ENCODE measurements at places on chromosomes 2 and 18.

GRCh38 chr2:207226243-207226642 is 60.5 kb upstream of the KLF7 start:
- no peak for DNase-seq

DNA sequence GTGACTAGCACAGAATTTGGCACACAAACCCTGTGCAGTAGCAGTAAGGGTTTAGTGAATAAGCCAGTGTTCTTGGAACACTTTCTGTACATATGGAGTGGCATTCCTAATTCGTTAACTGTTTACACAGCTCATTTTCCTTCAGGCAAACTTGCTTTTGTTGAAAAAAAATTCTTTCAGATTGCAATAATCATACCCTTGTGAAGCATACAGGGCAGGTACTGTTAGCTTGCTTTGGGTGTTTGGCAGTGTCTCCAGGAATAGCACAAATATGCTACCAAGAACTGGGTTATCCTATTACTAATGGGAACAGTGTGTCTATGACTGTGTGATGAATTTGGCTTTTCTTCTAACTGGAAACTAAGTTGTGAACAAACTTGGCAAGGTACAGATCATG is 33.4 kb downstream of the UGP2 start:
- no peak for DNase-seq

GRCh38 chr2:74619651-74620297 is 28.4 kb downstream of the M1AP start:
- DNase-seq: no peak

DNA sequence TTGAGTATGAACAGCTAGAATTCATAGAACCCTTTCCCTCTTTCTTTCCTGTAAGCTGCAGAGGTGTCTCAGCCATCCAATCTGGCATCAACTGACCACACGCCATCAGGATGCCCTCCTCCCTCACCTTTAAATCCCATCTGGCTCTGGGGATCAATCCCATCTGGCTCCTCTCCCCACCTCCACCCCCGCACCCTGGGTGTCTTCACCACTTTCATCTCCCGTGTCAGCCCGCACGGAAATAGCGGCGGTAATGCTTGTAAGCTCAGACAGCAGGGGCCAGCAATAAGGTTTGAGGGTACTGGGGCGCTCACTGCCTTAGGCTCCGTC is 508 bp upstream of the TUBA4B start:
- no peak for DNase-seq

DNA sequence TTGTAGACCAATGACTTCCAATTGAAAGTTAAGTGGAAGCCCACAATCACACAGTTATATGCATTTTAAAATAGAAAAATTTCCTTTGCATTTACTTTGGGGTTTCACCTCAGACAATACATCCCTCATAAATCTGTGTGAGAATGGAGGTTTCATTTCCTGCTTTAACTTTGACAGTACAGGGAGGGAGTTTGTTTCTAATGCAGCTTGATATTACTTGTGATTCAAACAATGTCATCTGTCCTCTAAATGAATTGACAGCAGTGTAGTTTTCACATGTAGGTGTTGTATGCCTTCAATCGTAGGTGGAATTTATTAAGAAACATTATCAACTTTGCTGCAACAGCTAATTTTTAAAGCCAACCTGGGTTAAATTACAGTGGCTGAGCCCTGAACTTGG is 75.2 kb downstream of the TMEFF2 start:
- no peak for DNase-seq

- DNase-seq: no peak
Observed at GRCh38 chr2:192536922-192537624, 342.3 kb upstream of the TMEFF2 start.

DNA sequence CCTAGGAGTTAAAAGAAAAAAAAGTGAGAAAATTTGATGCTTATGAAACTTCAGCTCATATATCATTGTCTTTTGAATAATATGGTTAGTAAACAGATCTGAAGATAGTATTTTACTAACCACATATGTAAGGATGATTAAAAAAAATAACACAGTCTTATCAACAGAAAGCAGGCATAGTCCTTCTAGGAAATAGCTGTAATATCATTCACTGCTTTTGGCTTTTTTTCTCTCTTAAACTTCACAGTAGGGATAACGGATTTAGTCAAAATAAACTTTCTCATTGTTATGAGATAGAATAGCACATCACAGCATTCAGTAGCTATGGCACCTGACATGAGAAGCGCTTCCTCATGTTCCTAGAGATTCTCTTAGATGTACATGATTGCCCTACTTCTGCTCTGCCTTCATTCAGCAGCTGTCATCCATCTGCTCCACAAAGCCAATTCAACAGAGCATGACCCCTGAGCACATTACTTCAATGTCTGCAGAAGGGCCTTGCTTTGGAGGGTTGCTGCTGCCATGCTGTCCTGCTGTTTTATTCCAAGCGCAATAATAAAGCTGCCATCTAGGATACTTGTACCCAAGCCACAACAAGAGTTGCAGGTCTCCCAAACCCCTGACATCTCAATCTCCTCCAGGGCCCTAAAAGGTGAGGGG is 67.0 kb downstream of the TTC21B start:
- no peak for DNase-seq

DNA sequence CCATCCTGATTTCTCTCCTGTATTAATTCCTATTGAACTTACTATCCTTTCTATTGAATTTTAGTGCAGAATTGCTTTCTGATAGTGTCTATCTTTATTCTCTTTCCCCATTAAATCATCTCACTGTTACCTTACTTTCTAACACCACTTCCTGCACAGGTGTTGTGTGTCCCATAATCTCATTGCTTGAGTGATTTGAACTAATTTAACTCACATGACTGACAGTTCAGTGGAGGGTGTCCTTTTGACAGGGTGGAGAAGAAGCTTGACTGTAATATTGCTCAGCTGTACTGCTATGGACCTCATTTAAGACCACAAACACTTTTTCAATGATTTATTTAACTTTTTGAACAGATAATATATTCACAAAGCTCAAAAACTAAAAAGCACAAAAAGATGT is 211.8 kb downstream of the NRXN1 start:
- no peak for DNase-seq

GRCh38 chr2:239596792-239597191 is 196.0 kb upstream of the HDAC4 start:
- no peak for DNase-seq

DNA sequence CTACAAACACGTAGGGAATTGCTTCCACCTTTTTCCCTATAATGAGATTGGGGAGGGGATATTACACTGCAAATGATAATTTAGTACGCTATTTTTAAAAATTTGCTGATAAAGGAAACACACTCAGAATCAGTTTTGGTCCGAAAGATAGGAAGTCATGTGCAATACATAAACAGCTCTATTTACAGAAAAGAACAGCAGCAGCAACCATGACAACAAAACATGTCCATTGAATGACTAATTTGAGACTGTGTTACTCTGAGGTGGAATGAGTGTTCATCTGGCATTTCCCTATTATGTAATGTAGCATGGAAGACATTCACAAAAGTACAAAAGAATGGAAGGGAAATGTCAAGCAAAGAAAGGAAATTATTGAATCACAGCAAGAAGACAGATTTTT is 337.2 kb downstream of the NBAS start:
- no peak for DNase-seq

- DNase-seq: no peak
Observed at GRCh38 chr2:48018480-48018879, 112.2 kb upstream of the FBXO11 start.

All from NCI-H2081 (cell line).